ENCODE measurements at places on chromosomes 7 and 10. TPM values are rescaled to one million over a fixed set of nuclear protein-coding genes. Genes with fewer than 3 reads are reported as not detected.

GRCh38 chr7:21585070-21585724 is 42.4 kb downstream of the DNAH11 start:
- no peak for DNase-seq

The RAMP3 gene
- not detected for polyA plus RNA-seq

DNA sequence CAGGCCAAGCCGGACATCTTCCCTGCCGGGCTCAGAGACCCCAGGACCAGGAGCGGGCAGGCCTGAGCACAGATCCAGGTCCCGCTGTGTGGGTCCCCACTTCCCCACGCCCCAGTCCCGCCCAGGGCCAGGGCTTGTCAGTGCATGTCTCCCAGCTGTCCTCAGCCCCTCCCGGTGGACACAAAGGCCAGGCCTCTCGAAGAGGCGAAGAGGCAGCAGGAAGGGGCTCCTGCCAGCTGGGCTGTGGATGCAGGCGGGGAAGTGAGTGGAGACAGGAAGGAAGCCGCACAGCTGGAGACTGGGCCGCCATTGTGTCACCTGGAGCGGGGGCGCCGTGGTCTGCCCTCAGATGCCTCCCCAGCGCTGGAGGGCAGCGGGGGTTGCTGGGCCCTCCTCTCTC is 4.8 kb downstream of the GRIFIN start:
- DNase-seq, result peak; percentile 34

DNA sequence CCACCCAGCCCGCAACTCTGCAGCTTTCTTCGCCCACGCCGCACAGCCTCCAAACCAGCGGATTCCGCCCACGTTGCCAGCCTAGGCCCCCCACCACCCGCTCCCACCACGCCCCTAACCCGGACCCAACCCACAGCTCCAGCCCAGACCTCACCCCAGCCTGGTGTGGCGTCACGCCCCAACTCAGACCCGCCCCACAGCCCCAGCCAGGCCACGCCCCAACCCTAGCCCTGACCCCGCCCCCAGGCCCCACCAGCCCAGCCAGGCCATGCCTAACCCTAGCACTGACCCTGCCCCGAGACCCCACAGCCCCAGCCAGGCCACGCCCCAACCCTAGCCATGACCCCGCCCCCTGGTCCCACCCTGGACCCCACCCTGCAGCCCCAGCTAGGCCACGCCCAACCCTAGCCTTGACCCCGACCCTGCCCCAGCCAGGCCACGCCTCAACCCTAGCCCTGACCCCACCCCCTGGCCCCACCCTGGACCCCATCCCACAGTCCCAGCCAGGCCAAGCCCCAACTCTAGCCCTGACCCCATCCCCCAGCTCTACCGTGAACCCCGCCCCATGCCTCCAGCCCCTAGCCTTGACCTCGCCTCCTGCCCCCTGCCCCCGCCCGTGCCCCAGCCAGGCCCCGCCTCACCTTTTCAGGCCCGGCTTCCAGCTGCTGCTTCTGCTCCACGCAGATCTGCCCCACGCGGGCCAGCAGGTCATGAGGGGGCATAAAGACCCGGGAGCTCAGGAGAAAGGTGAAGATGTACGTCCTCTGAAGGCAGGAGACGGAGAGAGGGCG is 64.0 kb downstream of the RASGEF1A start:
- no peak for DNase-seq

- no peak for DNase-seq
These were observed 106.8 kb upstream of the FGL2 start for GRCh38 chr7:77306231-77307067.

DNA sequence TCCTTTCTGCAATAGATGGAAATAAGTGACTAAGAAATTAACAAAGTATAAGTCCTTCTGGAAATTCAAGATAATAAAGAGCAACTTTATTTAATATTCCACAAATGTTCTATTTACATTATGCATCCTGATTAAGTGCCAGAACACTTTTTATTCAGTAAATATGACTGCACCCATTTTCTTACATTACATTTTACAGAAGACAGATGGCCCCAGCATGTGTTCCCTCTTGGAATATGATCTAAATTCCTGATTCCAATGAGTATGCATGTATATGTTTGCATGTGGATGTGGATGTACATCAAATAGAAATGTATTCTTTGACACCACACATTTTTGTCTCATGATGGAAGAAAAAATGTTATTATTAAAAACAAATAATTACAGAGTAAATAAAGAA is 628.7 kb upstream of the SEMA3D start:
- DNase-seq, result no peak

- no peak for DNase-seq
These were observed 42.2 kb upstream of the PDGFA start for GRCh38 chr7:561631-562373.

DNA sequence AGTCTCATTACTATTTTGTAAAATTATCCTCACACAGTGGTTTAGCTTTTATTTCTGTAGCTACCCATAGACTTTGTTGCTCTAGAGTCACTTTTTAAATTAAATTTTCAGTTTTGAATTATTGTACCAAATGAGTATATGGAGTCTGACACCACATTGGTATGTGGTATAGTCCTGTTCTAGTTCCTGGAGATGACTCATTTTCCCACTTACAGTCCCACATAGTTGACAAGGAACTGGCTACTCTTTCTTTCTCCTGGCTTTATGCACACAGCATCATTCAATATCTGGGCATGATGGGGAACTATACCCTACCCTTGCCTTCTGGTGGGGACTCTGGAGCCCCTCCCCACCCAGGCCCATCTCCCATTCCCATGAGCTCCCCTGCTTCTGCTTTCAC is 92.6 kb upstream of the RAB11FIP2 start:
- no peak for DNase-seq

GRCh38 chr10:23362879-23363792 is 18.5 kb upstream of the C10orf67 start:
- DNase-seq, result no peak

- DNase-seq, result peak; percentile 54
These were observed 819 bp downstream of the HYCC1 start for GRCh38 chr7:23012908-23013714.

- no peak for DNase-seq
These were observed 2.7 kb upstream of the FRAT2 start for GRCh38 chr10:97336942-97337831.

DNA sequence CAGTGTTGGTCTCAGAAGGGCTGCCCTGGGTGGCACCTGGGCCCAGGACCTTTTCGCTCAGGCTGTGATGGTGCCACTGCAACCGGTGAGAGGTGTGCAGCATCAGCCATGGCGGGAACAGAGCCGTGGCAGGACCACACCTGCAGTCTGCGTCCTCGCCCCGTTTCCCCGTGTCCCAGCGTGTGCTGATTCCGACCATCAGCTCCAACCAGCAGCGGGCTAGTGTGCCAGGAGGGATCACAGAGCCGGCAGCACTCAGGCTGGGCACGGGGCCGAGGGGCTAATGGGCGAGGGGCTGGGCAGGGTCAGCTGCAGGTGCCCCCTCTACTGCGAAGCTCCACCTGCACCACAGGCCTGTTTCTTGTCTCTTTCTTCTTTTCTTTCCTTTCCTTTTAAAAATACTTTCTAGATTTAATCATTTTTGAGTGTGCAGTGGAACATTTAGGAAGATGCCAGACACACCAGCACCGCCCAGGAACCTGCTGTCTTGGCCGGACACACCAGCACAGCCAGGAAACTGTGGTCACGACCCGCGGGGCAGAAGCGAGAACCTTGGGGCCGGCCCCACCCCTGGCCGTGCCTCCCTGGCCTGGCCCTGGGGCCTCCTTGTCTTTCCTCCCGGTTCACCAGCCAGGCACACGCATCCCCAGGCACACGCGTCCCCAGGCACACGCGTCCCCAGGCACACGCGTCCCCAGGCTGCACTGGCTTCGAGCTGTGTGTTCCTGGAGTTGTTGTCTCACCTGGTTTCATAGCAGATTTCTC is 34.6 kb downstream of the ADGRA1 start:
- no peak for DNase-seq

GRCh38 chr10:86285136-86285790 is 81.3 kb downstream of the GRID1 start:
- no peak for DNase-seq

DNA sequence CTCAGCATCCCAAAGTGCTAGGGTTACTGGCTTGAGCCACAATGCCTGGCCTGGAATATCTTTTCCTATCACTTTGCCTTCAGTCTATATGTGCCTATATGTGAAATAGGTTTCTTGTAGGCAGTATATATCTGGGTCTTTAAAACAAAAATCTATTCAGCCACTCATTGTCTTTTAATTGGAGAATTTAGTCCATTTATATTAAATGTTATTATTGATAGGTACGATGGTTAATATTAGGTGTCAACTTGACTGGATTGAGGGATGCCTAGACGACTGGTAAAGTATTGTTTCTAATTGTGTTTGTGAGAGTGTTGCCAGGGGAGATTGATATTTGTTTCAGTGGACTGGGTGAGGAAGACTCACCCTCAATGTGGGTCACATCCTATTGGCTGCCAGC is 73.4 kb downstream of the FBXL13 start:
- no peak for DNase-seq

DNA sequence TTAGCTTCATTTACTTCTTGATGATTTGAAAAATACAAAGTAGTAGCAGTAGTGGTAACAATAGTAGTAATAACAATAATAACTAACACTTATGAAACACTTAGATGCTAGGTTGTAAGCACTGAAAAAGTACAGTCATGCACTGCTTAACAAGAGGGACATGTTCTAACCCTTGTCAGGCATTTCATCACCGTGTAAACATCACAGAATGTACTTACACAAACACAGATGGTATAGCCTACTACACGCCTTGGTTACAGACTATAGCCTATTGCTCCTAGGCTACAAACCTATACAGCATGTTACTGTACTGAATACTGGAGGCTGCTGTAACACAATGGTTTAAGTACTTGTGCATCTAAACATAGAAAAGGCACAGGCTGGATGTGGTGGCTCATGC is 60.6 kb downstream of the PUS7 start:
- DNase-seq, result no peak

GRCh38 chr10:129962031-129962871 is 1.8 kb downstream of the EBF3 start:
- no peak for DNase-seq

DNA sequence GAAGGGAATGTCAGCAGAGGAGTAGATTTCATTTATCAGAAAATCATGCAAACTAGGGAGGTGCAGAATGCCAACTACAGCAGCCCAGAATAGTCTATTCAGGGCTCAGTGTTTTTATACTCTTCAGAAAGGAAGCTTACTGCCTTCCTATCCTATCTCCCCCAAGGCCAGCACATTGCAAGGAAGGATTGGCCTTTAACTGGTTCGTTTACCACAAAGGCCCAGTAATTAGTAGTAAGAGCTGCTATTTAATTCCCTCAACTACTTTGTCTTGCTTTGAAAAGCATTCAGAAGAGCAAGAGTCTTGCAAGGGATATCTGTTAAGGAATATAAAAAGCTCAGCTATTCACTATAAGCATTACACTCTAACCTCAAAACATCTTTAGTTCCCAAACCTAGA is 86.4 kb upstream of the RNF148 start:
- DNase-seq, result no peak

- DNase-seq, result peak; percentile 16
These were observed 46.3 kb upstream of the RNF216 start for GRCh38 chr7:5827755-5828154.

GRCh38 chr7:55483046-55483445 is 89.3 kb downstream of the VOPP1 start:
- no peak for DNase-seq

Measured in endothelial cell of umbilical vein (primary cell).